ENCODE measurements at places on chromosomes 11 and 22.

DNA sequence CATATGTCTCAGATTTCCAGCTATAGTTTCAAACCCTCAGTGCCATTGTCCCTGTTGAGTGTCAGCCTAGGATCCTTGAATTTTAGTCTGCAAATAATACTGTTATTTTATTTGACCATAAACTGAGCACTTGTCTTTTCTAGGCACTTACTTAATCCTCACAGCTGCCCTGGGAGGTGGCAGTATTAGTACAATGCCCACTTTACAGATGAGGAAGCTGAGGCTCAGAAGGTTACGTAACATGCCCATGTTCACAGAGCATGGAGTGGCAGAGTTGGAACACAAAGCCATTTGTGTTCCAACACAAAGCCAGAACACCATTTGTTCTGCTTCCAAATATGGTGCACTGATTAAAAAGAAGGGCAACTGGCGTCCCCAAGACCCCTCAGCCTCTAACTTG is 38.2 kb upstream of the ALX4 start:
- no peak for DNase-seq

DNA sequence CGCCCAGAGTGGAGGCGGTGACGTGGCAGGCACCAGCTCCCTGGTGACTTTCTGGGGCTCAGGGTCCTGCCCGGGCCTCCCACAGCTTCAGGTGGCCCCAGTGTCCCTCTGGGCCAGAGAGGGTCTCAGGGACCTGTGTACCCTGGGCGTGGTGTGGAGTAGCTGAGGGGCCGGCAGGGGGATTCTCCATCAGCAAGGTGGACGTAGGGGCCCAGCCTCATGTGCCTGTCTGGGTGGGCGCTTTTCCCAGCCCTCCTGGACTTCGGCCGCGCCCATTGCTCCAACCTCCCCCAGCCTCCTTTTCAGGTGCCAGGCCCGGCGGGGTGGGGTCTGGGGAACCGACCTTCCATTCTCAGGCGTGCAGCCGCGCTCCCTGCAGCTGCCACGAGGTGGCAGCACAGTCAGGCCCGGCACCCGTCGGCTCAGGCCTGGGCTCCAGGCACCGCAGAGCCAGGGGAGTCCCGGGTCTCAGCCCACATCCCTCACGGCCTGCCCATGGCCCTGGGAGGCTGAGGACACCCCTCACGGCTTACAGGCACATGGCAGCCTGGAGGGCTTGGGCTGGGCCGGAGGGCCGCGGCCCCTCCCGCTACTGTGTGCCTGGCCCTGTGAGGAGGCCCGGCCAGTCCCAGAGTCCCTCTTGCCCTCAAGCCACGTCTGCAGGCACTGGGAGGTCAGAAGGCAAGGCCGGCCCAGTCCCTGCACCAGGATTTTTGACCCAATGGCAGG is 19.9 kb upstream of the MUC5B start:
- DNase-seq, result peak; percentile 32

- no peak for DNase-seq
Observed at GRCh38 chr22:44898236-44898635, 111.6 kb downstream of the PHF21B start.

- DNase-seq, result no peak
Observed at GRCh38 chr11:119722281-119722794, 6.7 kb downstream of the NECTIN1 start.

- no peak for DNase-seq
Observed at GRCh38 chr11:7844521-7844920, 47.8 kb upstream of the OR5P2 start.

DNA sequence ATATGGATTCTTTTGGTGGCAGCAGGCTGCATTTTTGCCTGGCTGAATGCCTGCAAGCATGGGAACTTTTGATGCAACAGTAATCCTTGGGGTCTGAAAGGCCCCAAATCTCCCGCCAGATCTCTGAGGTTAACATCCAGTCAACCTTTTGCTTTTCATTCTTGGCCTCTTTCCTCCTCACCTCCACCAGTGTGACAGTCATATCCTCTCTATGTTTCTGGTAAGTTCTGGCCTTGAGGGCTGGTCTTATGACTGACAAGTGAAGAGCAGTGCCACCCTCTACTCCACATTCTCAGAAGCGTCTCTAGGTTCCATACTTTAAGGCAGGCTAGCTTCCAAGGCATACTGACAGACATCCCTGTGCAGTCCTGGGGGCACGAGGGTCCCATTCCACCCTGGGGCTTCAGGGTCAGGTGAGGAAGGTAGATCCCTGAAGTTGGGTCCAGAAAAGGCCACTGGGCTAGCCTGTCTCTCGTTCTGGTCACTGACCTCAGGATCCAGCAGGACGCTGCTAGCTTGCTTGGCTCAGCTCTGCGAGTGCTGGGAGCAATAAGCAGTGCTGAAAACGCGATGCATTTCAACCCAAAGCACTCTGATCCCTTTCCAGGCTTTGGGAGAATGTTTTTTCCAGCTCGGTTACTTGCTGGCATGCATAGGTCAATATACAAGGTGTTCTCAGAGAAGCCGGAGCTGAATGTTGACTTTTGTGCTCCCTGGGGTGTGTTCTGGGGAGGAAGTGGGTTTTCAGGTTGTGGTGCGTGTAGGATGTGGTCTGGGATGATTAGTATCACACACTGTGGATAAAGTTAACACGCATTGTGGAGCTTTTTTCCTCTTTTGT is 75.2 kb downstream of the PTPRJ start:
- peak; percentile 69 for DNase-seq

DNA sequence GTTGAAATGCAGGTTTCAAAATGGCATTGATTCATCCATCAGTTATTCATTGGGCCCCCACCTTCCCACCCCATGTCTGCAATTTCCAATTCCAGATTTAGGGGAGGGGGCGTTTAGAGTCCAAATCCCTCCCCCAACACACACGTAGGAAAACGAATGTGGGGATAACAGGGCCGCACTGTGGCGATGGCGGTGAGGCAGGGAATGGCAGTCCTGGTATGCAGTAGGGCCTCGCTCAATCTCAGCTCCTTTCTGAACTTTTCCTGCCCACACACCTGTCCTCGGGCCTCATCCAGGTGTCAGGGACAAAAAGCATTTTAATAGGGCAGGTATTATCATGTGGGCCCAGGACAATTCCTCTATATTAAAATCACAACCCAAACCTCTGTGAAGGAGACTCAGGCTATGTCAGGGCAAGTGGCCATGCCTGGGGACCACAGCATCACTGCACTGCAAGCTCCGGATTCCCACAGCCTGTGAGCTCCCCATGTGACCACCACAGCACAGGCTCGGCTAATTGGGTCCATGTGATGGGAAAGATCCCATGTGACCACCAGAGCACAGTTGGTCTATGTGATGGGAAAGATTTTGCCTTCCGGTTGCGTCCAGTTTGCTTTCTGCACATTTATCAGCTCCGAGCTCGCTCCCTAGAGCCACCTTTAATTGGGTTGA is 44.5 kb downstream of the RTL6 start:
- no peak for DNase-seq

DNA sequence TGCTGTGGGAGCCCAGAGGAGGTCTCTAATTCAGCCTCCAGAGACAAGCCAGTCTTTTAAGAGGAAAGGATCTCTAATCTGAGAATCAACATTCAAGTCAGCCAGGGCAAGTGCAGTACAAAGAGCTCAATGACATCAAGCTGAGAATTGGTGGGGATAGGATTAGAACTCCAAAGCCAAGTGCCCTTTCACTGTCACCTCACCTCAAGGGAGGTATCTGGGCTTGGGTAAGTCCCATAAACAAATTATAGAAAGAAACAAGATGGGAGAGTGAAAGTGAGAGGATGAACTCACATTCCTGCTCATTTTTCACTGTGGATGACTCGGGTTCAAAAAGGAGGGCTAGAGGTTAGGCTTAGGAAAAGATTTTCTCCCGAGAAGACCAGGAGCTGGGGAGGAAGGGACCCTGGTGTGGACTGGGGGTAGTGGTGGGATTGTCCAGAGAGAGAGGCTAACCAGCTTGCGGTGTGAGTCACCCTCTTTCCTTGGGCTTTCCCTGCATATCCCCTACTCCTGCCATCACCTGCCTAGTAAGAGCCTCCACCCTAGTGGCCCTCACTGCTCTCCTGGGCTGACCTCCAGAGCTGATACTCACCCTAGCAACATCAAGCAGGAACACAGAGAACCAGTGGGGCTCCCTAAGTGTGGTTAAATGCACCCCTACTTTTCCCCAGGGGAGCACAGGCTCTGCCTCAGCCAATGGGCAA is 70.4 kb downstream of the RRM1 start:
- DNase-seq, result no peak

- DNase-seq, result peak; percentile 25
Observed at GRCh38 chr22:32828150-32828549, 26.6 kb downstream of the TIMP3 start.

DNA sequence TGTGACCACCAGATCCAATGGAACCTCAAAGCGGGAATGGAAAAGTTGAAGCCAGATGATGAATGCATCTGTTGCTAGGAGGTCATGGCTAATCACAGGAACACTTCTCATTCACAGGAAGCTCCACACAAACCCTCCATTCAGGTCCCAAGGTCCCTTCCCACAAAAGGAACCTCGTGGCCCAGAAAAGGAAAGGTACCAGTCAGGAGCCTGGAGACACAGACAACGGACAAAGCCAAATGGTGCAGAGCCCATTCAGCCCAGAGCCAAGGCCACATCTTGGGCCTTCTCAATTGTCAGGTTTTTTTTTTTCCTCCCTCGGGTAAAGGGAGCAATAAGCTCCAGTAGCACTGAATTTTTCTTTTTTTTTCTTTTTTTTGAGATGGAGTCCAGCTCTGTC is 87.0 kb downstream of the FAM168A start:
- no peak for DNase-seq

- peak; percentile 62 for DNase-seq
Observed at GRCh38 chr11:116513894-116514293, 258.9 kb downstream of the BUD13 start.
